Activated naive CD8-positive, alpha-beta T cell treated with anti-CD3 and anti-CD28 coated beads, Interleukin-2, amount 10 ng/mL, durations not matched to agents 7 days and 5 days (primary cell): ENCODE measurements at places on chromosomes 7 and 10.

DNA sequence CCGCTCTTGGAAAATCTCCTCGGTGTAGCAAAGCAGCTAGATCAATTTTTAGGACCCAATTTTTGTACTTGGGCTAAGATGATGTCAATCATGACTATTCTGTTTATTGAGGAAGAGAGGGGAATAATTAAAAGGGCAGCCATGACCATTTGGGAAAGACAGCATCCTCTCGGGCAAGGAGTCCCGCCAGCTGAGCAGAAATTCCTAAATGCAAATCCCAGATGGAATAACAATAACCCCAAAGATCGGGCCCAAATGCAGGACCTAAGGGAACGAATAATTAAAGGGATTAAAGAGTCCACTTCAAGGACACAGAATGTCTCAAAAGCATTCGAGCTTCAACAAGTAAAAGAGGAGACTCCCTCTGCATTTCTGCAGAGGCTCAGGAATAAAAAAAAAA lies 18.7 kb downstream of the COL17A1 start:
- DNase-seq: no peak

- peak; percentile 54 for DNase-seq
Observed at GRCh38 chr7:143884969-143885559, 16.9 kb downstream of the TCAF1 start.

- no peak for DNase-seq
Observed at GRCh38 chr7:140314573-140315480, 83.5 kb downstream of the SLC37A3 start.

- DNase-seq: no peak
Observed at GRCh38 chr10:61834519-61834918, 67.0 kb upstream of the ARID5B start.

- no peak for DNase-seq
Observed at GRCh38 chr7:4066206-4066605, 615.9 kb upstream of the FOXK1 start.

DNA sequence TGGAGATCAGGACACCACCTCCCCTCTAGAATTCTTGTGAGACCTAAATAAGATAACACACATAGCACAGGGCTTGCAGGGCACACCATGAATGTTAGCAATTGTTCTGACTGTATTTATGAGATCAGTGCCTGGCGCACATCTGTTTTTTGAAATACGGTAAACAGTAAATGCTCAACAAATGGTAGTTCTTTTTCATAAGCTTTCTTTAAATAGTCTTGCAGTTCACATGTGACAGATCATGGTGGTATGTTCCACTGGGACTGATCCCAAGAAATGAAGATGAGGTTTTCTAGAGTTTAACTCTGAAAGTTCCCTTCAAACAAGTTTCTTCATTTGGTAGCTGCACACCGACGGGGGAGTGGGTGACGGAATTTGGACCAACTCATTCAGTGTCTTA lies 34.8 kb downstream of the CREB5 start:
- DNase-seq: no peak

DNA sequence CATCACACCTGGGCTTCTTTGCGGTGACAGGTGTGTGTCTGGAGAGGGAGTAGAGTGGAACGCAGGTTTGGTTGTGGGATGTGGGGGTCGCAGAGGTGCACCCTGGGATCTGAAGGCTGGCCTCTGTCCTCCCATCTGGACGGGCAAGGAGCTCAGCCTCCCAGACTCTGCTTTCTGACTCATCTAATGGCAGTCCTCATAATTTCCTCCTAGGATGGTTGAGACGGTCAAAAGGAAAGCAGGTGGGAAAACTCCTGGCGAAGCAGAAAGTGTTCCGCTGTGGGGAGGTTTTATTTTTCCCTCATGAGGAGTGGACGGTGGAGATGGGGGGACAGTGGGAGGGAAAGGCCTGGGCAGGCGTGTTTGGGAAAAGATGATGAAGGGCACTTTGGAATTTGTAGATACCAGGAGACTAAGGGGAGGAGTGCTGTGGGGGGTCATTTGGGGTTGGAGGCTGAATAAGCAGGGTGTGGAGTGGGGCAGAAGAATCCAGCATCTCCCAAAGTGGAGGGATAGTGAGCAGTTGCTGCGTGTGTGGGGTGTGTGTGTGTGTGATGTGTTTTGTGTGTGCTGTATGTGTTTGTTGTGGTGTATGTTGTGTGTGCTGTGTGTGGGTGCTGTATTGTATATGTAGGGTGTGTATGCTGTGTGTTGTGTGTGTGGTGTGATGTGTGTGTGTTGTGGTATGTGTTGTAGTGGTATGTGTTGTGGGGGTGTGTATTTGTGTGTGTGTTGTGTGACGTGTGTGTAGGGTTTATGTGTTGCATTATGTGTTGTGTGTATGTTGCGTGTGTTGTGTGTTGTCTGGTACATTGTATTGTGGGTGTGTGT lies 97.2 kb upstream of the PODXL start:
- no peak for DNase-seq
